ENCODE measurements at places on chromosomes 2 and 18.
A peak's percentile ranks its signal among the peaks of the same experiment; 100 is the strongest.

DNA sequence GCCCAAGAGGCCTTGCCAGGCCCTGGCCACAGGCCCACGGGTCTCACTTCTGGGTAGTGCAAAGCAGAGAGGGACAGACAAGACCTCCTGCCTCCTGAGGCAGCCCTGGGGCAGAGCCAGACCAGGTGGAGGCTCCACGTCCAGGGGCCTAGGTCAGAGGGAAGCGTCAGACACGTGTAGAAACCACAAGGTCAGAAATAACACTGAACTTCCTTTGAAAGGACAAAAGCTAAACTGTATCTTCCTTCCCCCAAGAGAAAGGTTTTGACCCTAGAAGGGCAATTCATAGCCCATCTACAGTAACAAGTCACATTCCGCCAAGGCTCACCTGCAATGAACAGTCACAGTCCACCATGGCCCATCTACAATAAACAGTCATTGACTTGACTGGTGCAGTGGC is 17.9 kb downstream of the SDC1 start:
- DNase-seq: no peak

DNA sequence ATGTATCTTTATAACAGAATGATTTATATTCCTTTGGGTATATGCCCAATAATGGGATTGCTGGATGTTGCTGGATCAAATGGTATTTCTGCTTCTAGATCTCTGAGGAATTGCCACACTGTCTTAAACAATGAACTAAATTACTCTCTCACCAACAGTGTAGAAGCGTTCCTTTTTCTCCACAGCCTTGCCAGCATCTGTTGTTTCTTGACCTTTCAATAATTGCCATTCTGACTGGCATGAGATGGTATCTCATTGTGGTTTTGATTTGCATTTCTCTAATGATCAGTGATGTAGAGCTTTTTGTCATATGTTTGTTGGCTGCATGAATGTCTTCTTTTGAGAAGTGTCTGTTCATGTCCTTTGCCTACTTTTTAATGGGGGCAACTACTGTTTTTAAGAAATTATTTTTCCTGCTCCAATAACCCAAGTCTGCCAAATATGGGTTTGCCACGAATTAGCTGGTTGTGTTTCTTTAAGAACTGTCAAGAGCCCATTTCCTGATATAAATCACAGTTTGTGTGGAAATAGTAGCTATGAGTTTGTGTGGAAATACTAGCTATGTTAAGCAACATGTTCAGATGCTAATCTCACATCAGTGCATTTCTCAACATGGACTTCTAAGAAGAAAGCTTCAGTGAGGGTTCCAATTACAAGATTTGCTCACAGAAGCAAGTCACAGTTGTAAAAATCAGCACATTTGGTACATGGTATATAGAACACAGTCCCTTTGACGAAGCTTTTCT is 259.4 kb downstream of the ANAPC1 start:
- DNase-seq: no peak

GRCh38 chr18:8721716-8722115 is 16.4 kb downstream of the MTCL1 start:
- DNase-seq: no peak

DNA sequence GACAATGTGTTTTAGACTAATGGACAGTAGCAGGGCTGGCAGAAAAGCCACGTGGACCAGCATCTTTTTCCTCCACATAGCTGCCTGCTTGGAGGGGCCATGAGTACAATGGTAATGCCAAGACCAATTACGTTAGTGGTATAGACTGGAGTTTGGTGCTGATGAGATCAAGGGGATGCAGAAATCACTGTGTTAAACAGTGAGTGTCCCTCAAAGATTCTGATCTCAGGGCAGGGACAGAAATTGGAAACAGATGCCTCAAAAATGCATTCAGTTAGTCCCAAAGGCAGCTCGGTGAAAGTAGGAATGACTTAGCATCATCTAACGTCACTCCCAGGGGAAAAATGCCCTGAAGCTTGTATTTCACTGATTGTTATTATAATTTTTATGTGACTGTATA is 72.4 kb downstream of the SLC16A14 start:
- DNase-seq: no peak

DNA sequence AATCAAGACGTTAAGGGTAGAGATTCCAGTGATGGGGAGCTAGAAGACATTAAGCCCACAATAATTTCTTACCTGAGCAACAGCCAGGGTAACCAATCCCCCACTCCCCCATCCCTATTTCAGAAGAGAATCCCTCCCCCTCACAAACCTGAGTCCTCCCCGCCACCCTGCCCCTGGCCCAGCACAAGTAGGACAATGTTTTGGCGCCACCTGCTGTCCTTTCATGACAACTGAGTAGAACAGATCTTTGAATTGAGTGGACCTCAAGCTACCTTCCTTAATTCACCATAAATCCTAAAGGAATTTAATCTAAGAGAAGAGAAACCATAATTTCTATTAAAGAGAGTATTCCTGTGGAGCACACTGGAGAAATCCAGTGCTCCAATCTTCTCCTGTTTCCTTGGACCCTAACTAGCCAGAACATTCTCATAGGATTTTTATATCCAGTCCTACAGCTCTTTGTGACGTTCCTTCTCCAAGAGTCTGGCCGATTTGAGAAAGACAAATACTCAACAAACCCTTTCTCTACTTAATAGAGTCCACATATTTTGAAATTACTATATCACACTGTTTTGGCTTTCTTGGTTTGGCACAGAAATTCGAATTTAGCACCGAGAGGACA is 41.1 kb downstream of the NHEJ1 start:
- DNase-seq: peak; percentile 34

- DNase-seq: no peak
Measured at GRCh38 chr2:119518401-119519056, 5.8 kb downstream of the SCTR start.

DNA sequence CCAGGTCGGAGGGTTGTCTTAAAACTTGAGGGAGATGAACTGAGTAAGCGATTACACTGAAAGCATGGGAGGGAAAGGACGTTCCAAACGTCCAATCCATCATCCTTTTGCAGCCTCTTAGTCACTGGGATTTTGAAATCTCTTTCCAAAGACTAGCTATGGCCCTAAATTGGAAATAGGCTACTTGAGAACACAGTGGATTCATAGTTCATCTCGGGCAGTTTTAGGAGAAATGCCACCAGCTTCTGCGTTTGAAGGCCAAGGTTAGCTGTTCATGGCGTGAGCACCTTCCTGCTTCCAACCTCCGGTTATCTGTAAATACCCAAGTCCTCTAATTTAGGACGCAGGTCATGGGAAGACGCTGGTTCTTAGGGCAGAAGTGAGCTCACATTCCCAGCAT is 821 bp upstream of the EML6 start:
- DNase-seq: no peak

GRCh38 chr2:486371-486770 is 190.8 kb downstream of the TMEM18 start:
- no peak for DNase-seq

DNA sequence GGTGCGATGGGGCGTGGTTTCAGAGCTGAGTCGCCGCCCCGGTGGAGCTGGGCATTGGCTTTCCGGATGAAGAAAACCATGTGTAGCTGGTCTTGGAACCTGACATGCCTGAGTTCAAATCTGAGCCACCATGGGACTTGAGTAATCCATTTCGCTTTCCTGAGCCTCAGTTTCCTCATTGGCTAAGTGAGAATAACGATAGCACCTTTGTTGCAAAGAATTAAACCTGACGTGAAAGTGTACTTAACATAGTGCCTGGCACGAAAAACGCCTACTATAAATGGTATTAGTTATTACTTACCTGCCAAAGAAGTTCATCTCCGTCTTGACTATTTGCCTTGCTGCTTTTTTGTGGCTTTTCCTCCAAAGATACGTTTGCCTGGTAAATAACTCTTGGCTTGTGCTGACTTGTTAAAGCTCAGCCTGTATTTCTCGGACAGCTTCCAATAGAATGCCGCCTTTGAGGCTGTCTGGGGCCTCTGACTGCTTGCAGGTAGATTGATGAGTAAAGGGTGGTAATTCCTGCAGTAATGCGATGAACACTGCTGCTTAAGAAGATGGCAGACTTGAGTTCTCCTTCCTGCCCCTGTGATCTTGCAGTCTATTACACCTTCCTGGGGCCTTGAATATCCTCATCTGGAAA is 1.3 kb downstream of the CDCA7 start:
- DNase-seq: no peak

- no peak for DNase-seq
Measured at GRCh38 chr18:57885931-57886330, 82.8 kb upstream of the ATP8B1 start.

DNA sequence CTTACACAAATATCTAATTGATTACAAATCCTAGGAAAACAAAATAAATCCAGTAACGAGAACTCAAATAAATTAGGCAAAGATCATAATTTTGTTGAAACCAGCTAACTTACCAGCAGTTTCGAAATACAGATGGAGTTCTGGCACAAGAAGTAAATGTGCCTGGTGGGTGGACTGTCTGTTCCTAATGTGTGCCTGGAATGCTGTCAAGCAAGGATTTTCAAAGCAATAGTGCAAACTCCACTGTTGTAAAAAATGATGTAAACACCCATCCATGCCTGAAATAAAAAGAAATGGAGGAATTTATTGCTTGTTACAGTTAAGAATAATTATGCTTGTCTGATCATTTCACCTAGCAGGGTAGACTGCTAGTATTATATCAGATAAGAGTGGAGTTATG is 423.9 kb upstream of the MAP2 start:
- no peak for DNase-seq

Measured in stimulated activated CD8-positive, alpha-beta memory T cell treated with anti-CD3 and anti-CD28 coated beads, Interleukin-7, amount 100 ng/mL, for 1 hour (primary cell).